T-helper 9 cell (primary cell): ENCODE measurements at places on chromosomes 4 and X.

- no peak for DNase-seq
Measured at GRCh38 chr4:43348591-43348990, 456.1 kb downstream of the GRXCR1 start.

DNA sequence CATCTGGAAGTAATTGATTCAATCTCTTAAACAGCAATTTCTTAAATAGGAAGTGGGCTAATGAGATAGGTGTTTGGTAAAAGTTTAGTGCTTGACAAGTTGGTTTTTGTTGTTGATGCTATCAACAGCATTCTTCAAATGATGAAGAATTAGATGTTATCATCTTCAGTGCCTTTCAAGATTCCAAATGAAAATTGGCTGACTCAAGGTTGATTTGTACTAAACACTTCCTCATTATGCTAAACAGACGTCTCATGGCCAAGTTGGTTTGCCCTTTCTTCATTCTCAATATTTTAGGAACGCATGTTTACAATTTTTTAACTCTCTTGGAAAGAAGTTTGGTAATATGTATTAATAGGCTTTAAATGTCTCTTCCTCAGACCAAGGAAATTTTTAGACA is 86.0 kb downstream of the MID1IP1 start:
- no peak for DNase-seq

GRCh38 chrX:22424919-22425318 is 152.2 kb downstream of the CBLL2 start:
- no peak for DNase-seq

GRCh38 chrX:140393507-140393906 is 111.4 kb downstream of the SOX3 start:
- no peak for DNase-seq
